ENCODE measurements at places on chromosomes 6 and 20.

DNA sequence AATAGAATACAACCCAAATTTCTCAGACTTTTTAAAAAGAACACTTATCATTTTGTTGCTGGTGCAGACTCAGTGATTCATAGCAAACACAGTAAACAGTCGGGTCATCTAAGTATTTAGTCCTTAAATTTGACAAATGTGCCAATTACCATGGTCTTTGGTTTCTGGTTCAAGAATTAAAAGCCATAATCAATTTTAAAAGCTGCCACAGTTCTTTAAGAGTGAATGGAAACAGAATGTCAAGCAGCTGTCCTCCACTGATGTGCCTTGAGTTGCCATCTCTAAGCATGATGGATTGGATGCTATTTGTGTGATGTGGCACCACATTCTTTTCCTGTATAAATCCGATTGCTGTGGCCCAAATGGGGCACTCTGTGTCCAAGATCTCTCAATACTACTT lies 67.2 kb upstream of the MLIP start:
- no peak for DNase-seq

GRCh38 chr20:10359621-10360040 lies 74.4 kb downstream of the MKKS start:
- no peak for DNase-seq

DNA sequence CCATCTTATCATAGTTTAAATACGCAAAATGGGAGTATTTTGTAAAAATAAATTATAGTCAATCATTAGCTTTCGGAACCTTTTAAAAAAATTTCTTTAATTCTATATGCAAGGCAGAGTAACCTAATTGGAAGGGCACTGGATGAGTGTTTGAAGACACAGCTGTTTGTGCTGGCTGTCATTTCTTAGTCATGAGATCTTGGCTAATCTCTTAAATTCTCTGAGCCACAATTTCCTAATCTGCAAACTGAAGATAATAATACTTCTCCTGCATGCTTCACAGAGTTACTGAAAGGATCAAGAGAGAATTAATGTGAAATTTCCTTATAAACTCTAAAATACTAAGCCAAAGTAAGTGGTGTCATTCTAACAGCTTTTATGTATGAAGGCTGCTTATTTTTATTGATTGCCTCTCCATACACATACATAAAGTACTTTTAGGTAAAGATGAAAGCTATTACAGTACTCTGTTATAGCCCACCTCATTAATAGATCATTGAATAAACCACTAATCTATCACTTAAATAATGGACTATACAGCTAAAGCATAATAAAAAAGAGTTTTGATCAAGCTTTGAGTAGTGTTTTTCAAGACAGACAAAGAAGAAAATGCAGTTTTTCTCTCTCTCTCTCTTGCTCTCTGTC lies 383.7 kb upstream of the IRAK1BP1 start:
- DNase-seq, result no peak

DNA sequence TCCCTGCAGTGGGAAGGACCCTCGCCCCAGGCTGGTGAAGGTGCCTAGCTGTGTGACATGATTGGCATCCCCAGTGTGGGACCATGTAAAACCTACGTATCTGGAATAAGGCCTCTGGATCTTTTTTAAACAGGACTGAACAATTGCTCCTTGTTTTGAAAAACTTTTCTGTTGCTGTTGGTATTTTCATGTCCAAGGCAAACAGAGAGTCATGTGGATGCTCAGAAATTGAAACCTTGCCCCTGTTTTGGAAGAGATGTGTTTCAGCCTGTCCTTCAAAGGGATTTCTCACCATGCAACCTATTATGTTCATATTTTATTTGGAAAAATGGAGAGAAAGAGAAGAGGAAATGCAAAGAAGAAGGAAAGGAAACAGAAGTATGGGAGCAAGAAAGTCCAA lies 362.3 kb downstream of the PKHD1 start:
- no peak for DNase-seq

DNA sequence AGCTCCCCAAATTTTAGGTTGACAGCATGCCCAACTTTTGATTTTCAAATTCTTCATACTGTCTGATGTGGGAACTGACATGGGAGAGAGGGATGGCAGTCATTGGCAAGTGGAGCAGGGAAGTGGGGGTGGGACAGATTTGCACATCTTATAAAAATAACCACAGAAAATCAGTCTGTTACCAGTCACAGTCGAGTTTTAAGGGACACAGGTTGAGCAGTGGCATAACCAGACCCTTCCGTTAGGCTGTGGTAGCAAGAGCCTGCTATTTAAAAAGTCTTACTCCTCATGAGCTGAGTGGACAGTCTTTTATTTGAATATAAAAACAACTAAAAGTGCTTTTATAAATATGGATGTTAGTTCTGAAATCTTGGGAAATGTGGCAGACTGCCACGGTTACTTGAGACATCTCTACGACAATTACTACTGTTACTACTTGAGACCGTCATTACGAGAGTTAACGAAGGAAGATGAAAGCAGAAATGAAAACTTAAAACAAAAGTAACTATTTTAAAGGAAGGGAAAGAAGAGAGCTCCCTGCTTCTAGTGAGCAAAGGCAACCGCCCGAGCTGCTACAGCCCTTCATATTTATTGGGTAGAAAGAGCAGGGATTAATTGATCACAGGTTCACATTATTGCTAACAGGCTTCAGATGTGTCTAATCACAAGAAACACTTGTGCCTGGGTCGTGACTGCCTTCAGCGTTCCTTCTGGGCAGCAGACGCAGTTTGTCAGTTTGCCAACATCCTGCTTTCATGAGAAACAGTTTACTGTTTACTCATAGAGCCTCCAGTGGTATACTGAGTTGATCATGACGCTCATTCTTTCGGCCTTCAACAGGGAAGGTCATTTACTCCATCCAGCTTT lies 71.3 kb downstream of the EFHC1 start:
- no peak for DNase-seq

GRCh38 chr6:113597231-113597583 lies 259.9 kb upstream of the MARCKS start:
- no peak for DNase-seq

GRCh38 chr6:124056407-124057334 lies 253.0 kb downstream of the NKAIN2 start:
- DNase-seq, result no peak

- no peak for DNase-seq
These were observed 99.9 kb downstream of the ALDH8A1 start for GRCh38 chr6:134849920-134850447.

DNA sequence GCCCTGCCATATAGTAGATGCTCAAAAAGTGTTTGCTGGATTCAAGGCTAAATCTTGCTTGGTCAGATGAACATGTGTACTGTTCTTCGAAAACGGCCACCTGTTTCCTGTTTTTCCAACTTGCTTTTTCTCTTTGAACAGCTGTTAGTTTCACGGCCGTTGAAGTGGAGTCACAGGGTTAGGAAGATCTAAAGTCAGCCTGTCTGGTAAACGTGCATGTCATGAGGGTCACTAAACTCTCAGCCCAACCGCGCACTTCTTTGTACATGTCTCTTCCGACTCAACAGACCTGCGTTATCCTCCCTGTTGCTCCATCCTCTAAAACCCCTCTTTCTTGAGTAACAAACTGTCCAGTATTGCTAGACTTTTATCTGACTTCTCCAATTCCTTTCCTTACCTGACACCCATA lies 93.2 kb upstream of the MAN1A1 start:
- DNase-seq, result peak; percentile 37

DNA sequence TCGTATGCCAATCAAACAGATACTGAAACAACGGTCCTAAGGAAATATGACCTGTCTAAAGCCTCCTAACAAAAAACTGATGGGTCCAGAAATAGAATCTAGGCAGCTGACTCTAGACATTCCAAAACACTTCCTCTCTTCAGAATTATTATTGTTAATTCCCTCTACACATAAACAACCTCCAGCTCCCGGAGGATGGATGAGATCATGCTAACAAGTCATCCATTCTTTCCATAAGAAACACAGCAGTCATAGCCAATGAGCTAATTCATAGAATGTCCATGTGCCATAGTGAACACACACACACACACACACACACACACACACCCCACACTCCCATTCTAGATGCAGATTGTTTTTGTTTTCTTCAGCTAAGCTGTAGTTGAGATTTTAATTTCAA lies 44.3 kb downstream of the HDGFL1 start:
- DNase-seq, result no peak

DNA sequence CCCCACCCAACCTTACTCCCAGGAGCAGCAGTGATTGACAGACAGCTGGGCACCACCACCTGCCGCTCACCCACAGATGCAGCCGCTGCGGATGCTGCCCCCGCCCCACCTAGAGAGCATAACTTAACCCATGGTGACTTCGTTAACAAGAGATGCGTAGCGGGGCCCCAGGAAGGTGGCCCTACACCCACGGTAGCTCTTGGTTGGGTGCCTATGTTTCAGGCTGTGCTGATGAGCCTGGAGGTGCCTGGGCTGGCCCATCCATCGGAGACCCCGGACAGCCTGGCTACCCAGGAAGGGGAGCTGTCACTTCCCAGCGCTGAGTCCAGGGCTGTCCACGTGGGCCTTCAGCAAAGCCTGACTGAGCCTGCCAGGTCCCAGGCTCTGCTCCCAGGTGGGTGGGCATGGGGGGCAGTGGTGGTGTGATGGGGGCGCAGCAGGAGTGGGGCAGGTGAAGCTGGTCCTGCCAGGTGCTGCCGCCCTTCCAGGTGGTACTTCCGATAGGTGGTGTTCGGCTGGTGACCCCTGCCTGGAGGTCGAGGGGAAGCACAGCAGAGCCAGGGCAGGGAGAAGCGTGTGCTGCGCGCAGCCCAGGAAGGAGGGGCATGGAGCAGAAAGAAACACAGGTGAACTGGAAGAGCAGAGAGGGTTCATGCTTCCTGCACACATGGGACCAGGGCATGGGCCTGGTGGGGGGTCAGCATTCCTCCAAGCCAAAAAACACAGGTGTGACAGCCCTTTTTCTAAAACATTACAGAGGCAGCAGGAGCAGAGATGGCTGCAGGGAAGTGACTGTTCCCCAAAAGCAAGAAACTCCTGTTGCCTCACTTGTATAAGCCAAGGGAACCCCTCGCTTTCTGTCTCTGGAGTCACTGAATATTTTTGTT lies 56.9 kb downstream of the SYNJ2 start:
- no peak for DNase-seq

DNA sequence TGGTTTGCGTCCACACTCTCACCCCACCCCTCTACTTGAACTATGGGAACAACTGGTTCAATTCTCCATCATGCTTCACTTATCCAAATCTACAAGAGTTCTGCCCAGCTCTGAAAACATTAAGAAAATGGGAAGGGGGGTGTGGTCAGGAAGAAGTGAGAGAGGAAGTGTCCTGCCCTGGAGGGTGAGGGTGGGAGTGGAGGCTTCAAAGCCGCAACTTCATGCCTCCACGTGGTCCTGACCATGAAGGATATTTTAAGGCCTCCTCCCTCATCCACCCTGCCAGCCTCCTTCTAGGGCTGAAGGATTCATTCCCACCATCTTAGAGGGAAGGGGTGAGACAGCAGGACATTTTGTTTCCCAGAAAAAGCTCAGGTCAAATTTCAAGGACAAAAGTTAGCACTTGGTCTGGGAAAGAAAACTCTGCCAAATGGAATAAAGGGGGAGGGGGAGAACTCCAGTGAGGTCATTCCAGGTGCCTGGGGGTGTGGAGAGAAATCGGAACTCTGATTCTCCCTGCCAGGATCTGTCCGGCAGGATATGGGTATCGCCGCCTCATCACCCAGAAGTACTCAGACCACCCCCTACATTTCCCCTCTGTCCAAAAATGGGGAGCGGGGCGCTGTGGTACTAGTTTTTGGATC lies 4.9 kb downstream of the RIMS4 start:
- no peak for DNase-seq

DNA sequence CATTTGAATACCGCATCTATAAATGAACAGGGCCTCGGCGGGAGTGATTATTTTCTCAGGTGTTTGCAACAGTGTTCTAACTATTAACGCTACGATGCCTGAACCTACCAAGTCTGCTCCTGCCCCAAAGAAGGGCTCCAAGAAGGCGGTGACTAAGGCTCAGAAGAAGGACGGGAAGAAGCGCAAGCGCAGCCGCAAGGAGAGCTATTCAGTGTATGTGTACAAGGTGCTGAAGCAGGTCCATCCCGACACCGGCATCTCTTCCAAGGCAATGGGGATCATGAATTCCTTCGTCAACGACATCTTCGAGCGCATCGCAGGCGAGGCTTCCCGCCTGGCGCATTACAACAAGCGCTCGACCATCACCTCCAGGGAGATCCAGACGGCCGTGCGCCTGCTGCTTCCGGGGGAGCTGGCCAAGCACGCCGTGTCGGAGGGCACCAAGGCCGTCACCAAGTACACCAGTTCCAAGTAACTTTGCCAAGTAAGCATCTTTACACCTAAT lies 70.9 kb downstream of the HFE start:
- peak; percentile 100 for DNase-seq

DNA sequence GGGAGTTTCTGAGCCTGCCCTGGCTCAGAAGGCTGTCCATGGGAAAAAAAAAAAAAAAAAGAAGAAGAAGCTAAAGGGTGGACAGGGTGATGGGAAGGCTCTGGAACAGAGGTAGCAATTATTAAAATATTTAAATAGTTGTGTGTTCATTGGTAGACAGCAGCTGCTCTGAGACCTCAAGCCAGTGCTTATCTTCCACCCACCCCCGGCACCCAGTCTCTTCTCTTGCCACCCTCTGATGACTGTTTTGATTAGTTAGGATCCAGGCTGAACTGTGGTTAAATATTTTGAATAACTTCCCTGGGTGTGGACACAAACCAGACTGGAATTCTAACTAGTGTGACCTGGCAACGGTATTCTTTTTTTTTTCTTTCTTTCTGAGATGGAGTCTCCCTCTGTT lies 16.9 kb upstream of the SRSF3 start:
- DNase-seq, result no peak
